NCI-H2171 (cell line): ENCODE measurements at places on chromosomes 13 and 19.

DNA sequence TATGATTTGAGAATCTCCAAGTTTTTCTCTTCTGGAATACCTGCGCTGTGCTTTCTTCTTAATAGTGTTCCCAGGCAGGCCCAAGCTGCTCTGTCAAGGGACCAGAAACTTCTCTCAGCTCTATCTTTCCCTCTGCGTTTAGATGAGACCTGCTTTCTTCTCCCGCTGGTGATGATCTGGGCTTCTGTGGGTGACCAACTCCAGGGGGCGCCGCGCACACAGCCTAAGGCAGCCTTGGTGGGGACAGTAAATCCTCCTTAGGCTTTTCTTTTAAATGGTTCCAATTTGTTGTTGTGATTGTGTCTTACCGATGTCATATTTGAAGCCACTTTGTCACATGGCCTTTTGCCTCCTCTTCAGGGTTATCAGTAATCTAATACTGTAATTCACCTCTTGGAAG, 439.4 kb upstream of the KLF12 start:
- DNase-seq, result no peak

DNA sequence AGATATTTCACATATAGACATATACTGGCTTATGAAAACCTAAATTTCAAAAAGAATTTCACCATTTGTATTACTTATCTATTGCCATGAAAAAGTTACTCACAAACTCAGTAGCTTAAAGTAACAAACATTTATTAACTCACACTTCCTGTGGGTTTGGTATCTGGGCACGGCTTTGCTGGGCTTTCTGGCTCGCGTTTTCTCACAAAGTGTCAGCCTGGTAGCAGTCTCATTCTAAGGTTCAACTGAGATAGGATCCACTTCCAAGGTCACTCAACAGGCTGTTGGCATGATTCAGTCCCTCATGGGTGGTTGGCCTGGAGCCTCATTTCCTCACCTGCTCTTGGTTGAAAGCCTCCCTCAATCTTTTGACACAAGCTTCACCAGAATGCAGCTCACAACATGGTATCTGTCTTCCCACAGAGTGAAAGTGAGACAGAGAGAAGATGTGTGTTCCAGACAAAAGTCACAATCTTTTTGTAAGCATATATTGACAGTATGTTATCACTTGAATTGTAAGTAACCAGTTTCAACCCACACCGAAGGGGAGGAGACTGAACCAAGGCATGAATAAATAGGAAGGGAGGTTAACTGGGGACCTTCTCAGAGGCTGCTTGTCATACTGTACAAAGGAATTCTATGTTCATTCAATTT, 1065.8 kb upstream of the SPRY2 start:
- DNase-seq, result no peak

DNA sequence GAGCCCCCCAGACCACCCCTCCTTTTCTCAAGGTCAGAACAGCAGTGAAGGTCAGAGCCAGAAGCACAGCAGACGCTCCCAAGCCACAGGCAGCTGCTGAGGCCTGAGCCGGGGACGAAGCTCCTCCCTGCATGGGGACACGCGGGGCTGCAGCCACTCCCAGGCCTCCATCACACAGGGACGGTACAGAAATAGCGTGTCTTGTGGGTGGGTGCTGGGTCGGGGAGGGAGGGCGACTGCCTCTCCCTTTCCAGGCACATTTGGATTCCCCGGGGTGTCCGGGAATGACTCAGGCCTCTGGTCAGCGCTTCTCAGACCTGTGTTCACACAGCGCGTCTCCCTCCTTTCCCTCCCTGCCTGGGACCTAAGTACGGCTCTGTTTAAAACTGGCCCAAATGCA, 33.2 kb downstream of the RASA3 start:
- DNase-seq, result no peak

DNA sequence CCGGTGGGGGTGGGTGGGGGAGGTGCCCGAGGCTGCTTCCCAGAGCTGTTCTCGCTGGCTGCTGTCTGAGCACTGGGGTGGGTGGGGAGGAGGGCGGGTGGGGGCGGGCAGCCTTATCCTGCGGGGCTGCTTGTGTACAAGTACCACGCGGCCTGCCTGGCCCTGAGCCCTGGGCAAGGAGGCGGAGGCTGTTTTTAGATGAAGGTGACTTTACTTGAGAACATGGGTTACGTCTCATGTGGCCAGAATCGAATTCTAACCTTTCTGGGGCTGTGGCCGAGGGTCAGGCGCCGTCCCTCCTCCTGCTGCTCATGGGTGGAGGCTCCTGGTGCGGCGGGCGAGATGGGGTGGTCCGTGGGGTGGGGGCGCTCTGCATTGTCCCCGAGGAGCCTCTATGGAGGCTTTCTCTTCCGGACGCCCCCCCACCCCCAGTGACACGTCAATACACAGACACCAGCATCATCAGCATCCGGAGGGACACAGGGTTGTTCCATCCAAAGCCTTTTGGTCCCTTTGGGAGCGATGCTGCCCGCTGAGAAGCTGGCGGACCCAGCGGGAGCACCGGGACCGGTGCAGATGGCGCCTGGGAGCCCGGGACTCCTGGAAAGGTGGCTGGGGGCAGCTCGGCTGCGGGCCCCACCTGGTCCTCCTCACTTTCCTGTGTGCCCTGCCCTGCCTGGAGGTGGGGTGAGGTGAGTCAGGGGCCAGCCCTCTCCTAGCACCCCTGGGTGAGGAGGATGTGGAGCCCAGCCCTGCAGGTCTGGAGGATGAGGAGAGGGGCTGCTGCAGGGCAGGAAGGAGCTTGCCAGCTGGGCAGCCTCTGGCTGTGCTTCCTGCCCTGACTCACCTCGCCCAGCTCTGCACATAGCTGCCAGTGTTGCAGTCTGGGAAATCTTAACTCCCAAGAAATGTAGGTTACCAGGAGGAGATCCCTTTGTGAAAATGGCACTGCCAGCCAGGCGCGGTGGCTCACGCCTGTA, 3.4 kb downstream of the BSG start:
- no peak for DNase-seq

DNA sequence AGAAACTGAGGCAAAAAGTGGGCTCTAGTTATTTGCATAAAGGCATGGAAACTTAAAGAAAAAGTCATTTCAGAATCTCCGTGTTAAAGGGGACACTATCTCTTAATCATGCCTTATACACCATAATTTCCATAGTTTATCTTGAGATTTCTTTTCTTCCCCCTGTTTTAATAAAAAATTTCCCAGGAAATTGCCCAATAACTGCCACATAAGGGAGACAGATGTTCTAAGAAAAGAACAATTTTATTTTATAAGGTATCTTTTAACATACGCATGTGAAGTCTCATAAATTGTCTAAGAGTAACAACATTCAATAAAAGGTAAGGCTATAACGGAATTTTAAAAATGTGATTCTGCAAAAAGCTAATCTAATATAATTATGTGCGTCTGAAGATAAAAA, 371.3 kb downstream of the IRS2 start:
- DNase-seq, result no peak

DNA sequence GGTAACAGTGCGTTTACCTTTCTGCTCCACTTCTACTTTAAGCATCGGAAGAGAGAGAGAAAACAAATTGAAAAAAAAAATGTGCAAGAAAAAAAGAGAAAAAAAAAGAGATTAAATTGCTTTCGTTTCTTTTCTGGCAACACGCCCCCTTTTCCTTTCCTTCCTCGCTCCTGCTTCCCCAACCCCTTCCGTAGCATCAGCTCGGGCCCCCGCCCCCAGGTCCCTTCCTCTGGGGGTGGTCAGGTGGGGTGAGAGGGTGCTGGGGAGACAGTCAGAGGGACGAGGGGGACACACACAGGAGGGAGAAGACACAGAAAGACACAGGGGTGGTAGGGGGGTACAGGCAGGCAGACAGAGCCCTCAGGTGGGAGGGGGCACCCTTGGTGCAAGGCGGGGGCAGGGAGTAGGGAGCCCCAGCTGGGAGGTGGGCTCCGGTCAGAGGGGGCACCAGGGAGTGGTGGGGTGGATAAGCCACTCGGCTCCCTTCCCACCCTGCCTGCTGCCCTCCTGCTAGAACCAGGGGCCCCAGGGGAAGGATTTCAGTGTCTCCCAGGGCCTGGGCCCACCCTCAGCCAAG, 30.7 kb upstream of the ASF1B start:
- no peak for DNase-seq

DNA sequence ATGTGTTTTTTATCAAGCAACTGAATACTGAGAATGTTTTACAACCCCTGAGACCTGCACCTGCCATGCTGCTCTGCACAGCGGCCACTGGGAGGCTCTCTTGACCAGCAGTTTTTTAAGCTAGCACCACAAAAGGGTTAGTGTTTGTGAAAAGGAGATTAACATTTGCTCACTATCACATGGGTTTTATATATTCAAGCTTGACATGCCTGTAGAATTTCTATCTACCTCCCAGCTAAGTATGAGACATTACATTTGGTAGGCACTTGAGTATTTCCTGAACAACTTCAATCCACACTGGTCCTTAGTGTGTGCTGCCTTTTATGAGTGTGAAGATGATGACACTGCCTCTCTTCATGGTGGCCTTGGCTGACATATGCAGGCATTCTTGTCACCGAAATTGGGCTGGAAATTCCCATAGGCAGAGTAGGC, 1238.9 kb downstream of the UQCRFS1 start:
- DNase-seq, result no peak

DNA sequence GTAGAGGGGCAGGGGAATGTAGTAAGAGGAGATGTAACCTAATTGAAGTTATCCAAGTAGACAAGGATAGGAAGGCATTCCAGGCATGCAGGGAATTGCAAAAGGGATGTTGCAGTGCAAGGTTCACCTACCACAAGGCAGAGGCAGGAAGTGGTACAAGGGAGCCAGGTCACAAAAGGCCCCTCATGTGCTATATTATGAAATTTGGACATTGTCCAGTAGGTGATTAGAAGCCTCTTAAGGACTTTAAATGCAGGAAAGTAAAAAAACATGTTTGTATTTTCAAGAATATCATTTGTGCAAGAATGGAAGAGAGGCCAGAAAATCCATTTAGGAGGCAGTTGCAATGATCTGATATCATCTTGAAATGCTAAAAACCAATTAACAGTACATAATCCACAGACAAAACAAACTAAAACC, 111.4 kb downstream of the FRY start:
- DNase-seq, result no peak

DNA sequence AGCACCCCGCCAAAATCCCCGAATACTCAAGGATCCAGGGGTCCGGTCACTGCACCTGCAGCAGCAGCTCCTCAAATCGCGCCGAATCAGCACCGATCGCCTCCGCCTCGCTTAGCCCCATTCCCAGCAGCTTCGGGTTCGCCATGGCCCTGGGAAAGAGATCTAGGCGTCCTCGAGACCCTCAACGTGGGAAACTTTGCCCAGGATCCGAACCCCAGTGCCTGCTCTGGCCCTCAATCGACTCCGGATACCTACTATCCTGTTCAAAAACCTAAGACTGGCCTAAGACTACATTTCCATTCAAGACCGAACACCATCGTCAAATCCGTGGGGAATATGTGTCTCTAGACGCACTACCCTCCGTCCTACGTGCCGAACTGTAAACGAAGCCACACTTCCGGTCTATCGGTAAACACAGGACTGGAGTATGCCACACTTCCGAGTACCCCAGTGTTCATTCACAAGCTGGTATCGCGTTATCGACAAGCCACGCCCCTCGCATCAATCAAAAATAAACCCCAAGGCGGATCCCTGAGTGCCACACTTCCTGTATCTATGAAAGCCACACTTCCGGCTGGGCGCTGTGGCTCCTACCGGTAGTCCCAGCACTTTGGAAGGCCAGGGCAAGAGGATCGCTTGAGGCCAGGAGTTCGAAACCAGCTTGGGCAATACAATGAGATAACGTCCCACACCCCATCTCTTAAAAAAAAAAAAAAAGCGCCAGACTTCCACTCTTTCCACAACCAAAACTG, at the start of gene PIH1D1:
Gene PIH1D1, minus strand, starts transcription at position 385 of the 752 bp plus-strand sequence. Its CDS starts 240 bp downstream, at position 145.
- DNase-seq, result peak; percentile 99

GRCh38 chr19:45616704-45617017, 14.6 kb upstream of the GPR4 start:
- DNase-seq, result no peak

DNA sequence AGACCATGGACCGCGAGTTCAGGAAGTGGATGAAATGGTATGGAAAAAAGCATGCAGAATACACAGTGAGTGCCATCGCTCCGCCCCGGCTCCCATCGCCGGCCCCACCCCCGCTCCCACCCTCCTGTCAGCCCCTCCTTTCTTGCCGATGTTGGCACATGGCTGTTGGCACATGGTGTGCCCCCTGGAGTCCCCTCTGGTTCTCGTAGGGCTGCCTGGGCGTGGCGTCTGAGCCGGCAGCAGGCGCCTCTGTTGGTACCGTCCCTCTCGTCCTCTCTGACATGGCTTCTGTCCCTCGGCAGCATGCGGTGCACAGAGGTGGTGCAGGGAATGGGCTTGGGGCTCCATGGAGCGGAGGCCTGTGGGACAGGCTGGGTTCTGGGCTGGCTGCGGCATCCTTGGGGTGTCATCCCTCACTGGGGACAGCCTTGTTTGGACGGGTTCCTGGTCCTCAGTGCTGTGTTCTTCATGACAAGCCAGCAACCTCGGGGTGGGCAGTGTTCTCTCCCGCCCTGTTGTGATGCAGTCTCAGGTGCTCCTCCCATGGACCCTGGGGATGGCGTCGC, 30.9 kb downstream of the DOT1L start:
- peak; percentile 65 for DNase-seq

GRCh38 chr13:110250258-110250891, 56.6 kb downstream of the COL4A1 start:
- DNase-seq, result no peak

GRCh38 chr19:38049105-38049649, 142.2 kb downstream of the SIPA1L3 start:
- no peak for DNase-seq

DNA sequence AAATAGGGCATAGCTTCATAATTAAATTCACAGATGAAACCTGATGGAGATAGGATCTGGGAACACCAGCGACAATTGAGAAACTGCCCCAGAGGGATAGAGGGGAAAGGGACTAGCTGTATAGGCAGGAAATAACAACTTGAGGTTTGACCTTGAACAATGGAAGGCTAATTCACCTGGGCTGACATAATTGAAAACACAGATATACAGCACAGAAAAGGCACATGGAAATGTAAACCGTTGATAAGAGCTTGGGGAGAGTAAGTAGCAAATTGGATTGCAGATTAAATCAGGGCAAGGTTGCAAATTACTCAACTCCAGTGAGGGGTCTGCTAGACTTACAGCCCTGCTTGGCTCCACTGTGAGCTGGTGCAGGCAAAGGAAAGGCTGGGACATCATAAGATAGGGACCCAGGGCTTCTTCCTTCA, 246.7 kb downstream of the DLEU7 start:
- no peak for DNase-seq

GRCh38 chr19:33235996-33236350, 10.3 kb upstream of the SLC7A10 start:
- DNase-seq, result no peak

DNA sequence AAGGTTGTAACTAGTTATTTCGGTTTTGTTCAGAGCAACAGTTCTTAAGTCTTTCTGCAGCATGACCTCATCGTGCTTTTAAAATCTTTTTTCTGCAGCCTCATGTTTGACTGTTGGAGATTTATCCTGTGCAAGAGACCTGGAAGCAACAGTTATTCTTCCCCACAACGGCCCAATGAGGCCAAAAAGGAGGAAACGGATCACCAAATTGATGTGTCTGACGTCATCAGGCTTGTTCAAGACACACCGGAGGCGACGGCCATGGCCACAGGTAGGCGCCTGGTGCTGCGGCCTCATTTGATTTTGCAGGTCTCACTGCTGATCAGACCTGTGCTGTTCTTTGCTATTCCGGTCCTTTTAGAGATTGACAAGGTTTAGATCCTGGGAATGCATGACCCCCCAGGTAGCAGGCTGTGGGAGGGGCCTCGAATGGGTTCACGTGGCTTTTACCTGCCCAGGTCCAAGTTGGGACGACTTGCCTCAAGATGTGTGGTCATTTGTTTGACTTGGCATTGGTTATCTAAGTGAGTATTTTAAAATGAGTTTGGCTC, 66.8 kb upstream of the MCF2L start:
- DNase-seq, result no peak

GRCh38 chr19:1276628-1277022, 1.3 kb downstream of the FAM174C start:
- no peak for DNase-seq

GRCh38 chr13:49594576-49594975, 9.2 kb upstream of the RCBTB1 start:
- no peak for DNase-seq
